ENCODE measurements at places on chromosomes 11 and 22.

DNA sequence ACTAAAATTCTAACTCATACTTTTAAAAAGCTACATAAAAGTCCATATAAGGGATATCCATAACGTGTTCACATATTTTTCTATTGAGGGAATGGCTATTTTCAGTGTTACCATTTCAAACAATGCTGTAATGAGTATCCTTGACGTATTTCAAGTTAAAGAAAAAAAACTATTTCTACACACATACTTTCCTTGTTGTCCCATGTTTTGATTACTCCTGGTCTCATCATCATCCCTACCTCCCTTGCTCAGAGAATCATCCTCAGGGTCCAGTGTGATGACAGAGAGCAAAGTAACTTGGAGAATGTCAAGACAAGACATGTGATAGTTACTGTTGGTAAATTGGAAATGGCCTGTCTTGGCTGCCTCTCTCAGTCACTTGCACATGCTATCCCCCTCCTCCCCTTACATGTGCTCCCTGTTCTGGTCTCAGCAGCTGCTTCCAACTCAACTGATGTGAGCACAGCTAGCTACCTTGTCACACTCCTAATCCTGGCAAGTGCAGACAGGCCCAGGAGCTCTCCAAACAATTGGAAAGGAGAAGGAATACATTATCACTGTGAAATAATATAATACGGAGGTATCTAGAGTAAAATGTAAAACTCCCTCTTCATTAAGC lies 21.8 kb downstream of the NUMA1 start:
- no peak for DNase-seq

GRCh38 chr11:58958500-58958899 lies 19.2 kb downstream of the GLYATL1 start:
- DNase-seq = peak; percentile 66

DNA sequence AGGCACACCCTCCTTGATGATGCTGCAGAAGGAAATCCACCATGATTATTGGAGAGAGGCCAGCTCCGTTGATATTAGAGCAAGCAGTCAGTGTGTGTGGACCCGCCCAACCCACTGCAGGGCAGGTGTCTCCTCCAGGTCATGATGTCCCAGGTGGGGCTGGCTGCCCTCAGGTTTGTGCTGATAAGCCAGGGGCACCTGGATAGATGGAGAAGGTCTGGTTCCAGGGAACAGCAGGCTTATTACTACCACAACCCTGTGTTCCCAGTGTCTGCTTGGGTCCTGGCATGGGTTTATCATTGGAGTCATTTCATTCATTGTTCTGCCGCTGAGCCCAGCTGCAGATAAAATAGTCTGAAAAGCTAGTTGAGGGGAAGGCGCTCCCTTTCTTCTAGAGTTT lies 181.1 kb upstream of the NECTIN1 start:
- DNase-seq = no peak

DNA sequence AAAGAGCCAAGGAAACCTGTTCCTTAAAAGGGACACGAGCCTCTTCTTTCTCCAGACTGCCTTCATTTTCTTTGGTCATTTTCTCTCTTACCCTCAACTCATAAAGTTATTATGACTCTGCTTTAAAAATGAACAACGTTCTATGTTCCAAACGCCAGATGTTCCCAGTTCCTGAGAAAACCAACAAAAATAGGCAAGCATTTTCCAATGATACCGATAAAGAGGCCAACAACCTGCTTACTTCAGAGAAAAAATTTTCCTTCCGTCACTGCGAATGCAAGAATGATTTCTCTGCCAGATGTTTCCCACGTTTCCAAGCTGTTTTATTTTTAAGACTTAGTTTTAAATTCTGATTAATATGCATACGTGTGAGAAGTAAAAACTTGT lies 315 bp upstream of the TRPC6 start:
- DNase-seq = no peak

- no peak for DNase-seq
Measured at GRCh38 chr22:47221840-47222615, 459.6 kb downstream of the TBC1D22A start.

GRCh38 chr11:34637303-34637702 lies 16.4 kb downstream of the EHF start:
- DNase-seq = no peak

- DNase-seq = no peak
Measured at GRCh38 chr11:75269896-75270295, 29.3 kb downstream of the TPBGL start.

DNA sequence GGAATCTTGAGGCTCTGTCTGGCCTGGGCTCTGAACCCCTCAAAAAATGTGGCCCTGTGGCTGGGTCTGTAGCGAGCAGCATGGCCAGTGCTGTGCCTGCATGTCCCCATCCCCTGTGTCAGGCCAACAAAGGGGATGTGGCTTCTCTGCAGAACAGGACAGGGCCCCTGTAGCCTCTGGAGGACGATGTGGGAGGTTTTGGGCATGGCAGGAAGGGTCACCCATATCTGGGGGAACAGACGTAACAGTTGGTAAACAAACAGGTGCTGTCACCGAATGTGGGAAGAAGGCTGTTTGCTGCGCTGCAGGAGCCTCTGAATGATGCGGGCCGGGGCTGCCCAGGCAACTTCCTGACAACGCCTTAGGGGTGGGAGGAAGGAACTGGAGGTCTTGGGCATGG lies 35.0 kb downstream of the LRP5 start:
- DNase-seq = no peak

- no peak for DNase-seq
Measured at GRCh38 chr11:97614606-97615005, 1224.8 kb downstream of the JRKL start.

DNA sequence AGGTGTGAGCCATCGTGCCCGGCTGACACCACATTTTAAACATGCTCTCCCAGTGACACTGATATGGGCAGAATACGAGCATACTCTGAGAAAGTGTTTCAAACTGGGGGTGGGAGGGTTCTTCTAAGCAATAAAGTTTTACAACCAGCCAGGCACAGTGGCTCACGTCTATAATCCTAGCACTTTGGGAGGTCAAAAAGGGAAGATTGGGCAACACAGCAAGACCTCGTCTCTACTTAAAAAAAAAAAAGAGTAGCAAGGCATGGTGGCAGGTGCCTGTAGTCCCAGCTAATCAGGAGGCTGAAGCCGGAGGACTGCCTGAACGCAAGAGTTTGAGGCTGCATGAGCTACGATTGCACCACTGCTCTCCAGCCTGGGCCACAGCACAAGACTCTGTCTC lies 2.2 kb downstream of the GANAB start:
- no peak for DNase-seq

DNA sequence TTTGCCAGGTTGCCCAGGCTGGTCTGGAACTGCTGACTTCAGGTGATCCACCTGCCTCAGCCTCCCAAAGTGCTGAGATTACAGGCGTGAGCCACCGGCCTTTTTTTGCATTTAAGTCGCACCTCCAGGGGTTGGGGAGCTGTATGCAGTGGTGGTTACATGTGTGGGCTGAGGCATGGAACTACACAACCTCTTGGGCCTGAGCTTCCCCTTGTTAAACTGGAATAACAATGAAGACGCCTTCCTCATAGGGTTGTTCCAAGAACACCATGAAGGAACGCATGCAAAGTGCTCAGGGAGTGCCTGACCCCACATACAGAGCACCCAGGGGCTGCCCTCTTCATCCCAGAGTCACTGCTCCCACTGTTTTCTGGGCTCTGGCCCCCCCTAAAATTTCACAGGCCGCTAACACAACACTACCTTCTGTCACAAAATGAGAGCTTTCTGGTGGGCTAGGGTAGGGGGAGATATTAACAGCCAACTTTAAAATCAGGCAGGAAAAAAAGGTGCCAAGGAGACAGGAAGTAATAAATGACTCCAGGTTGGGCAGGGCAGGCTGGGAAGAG lies 1.3 kb upstream of the FAM118A start:
- DNase-seq = no peak

GRCh38 chr22:23764899-23765881 lies 2.4 kb downstream of the C22orf15 start:
- no peak for DNase-seq

DNA sequence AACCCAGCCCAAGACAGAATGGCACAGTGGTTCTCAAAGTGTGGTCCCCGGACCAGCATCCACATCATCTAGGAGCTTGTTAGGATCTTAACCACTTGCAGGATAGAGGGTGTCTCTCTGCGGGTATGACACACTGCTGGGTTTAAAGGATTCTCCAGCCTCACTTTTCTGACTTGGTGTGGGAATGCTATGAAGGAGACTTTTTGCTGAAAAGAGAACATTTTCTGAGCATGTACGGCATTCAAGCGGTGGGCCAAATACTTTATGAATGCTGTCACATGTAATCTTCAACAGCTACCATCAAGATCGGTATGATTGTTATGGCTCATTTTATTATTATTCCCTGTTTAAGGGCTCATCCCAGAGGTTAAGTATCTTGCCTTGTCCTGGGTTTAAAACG lies 1.8 kb upstream of the CD82 start:
- DNase-seq = no peak

DNA sequence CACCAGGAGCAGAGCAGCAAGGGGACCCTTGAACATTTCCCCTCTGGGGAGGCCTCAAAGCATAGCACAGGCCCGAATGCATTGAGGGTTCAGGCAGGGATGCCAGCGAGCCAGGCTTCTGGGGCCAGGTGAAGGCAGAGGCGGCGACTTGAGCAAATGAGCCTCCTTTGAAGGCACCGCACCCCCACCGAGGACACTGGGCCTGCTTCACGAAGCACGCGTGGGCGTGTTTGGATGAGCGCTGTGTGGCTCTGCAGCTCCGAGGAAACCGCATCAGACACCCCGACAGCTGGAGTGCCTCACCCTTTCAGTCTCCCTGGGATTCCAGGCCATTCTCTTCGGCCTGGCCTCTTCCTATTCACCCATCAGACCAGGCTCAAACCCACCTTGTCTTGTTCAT lies 301.8 kb downstream of the NTM start:
- no peak for DNase-seq

DNA sequence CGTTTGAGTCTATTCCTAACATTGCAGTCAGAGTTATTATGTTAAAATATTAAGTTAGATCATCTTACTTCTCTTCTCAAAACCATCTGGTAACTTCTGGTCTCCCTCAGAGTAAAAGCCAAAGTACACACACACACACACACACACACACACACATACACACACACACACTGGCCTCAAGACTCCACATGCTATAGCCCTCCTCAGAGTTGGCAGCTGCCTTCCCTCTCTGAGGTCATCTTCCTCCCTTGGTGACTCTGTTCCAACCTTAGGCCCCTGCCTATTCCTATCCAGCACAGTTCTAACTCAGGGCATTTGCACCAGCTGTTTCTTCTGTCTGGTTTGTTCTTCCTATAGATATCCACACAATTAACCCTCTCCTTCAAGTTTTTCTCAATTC lies 272.0 kb upstream of the SESN3 start:
- no peak for DNase-seq

DNA sequence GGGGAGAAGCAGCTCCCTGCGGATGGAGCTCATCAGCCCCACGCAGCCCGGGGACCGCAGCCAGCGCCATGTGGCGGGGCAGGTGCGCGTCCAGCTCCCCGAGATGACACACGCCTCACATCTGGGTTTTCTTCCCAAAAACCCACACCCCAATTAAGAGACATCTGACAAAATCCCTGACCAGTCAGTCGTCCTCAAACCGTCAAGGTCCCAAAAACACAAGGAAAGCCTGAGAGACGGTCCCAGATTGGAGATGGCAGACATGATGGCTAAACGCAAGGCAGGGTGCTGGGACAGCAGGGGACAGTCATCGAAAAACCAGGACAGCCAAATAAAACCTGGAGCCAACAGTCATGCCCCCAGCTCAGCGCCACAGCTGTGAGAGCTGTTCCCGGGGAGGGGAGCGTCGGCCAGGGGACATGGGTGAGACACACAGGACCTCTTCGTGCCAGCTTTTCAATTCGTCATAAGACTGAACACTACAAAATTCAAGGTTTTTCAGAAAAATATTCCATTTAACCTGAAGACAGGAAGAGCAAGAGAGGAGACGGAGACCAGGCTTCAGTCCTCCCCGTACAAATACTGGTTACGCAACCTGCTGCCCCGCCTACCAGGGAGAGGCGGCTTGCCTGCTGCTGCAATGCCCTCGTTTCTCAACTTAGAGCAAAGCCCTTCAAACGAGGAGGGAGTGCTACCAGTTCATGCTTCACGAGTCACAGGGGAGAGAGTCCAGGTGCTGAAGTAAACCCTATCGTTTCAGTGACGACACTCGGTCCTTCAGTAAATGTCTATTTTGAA lies 10.5 kb downstream of the TOLLIP start:
- no peak for DNase-seq

DNA sequence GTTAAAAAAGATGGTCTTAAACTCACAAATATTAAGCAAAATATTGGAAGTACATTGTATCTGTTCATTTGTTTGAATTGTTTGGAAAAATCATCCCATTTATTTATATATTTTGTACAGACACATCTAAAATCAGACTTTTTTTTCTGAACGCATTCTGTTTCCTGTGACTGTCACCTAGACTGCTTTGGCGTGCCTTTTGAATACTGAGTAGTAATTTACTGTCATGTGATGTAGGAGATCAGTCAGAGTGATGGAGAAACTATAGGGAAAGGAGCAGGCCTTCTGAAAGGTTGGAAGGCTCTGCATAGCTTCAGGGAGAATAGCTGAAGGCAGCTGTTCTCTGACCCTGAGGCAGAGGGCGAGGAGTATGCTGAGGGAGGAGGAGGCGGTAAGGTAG lies 452.0 kb upstream of the ARHGAP42 start:
- DNase-seq = no peak

DNA sequence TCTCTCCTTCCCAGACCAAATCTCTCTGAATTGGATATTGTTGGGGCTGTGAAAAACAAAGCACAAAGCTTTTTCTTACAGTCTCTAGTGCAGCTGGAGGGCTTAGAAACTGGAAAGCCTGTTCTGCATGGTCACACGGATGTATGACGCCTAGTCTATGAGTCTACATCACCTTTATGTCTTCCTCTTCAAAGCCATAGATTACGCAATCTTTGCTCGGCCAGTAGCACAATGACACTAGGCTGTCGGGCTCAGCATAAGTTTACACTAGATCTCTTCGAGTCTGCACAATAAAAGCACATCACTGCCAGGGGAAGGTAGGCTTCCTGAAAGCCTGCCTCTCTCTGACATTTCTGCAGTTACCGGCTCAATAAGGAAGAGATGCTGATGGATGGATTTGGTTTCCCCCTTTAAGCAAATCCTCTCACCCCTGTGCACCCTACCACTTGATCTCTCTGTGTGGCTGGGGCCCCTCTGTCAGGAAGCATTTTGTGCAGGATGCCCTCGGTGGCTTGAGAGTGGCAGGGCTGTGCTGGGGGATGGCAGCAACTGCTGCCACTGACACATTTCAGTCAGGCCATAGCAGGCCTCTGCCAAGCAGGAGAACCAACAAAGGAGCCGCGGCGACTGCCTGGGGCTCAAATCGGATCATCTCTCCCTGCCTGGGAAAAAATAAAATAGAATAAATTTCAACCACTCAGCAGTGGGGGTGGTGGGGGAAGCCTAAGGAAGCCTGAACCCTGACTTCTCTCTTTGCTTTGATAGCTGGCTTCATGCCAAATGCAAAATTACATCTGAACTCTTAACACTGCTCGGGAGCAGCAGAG lies 1272.8 kb downstream of the LRRC4C start:
- no peak for DNase-seq

Data from activated CD8-positive, alpha-beta T cell treated with anti-CD3 and anti-CD28 coated beads for 36 hours (primary cell).